ENCODE measurements at places on chromosomes 7 and 10.

DNA sequence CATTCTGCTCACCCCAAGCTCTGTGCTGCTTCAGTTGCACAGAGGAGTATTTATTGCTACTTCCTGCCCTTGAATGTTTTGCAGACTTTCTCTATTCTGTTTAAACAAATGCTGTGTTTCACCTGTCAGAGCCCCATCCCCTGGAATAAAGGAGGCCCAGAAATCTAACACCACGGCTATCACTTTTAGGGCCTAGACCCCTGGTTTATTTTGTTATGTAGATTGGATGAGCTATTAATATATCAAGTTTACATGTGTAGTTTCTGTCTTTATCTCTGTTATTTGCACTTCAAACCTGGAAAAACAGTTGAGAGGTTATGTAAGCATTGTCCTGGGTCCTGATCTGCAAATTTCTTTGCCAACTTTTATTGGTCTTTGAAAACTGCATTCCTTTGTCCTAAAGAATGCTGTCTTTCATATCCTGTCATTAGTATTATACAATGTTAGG, 630.1 kb downstream of the PARD3 start:
- H3K4me3 ChIP-seq, result no peak overlapping the region
- H3K4me1 ChIP-seq, result no peaks in the 10 kb centered on the region
- no peak for DNase-seq
- no peaks in the 10 kb centered on the region for H3K36me3 ChIP-seq

- H3K36me3 ChIP-seq, result no peaks in the 10 kb centered on the region
- H3K4me1 ChIP-seq, result no peaks in the 10 kb centered on the region
- no peak overlapping the region for H3K4me3 ChIP-seq
- DNase-seq, result no peak
- no peak overlapping the region for H3K27ac ChIP-seq
These were observed 112.0 kb downstream of the PPP1R3A start for GRCh38 chr7:113806633-113807327.

DNA sequence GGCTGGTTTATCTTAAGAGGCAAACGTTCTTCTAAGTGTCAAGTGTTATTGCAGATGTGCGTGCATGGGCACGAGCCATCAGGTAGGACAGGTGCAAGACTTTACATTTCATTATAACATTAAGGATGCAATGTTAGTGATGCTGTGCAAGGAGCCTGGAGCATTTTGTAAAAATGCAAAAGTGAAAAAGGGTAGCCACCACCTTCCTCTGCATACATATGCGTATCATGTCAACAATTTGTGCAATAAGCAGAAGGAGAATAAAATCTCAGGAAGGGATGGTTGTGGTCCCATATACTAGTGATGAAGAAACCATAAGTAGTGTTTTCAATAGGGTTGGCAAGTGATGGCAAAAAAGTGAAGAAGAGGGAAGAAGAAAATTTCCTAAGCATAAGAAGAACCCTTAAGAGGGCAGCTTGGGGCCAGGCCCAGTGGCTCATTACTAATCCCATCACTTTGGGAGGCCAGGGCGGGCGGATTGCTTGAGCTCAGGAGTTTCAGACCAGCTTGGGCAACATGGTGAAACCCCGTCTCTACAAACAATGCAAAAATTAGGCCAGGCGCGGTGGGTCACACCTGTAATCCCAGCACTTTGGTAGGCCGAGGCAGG, 7.5 kb downstream of the PIK3AP1 start:
- no peaks in the 10 kb centered on the region for H3K4me1 ChIP-seq
- no peak overlapping the region for H3K4me3 ChIP-seq
- DNase-seq, result no peak
- H3K36me3 ChIP-seq, result no peaks in the 10 kb centered on the region
- no peak overlapping the region for H3K27ac ChIP-seq

- H3K36me3 ChIP-seq, result no peaks in the 10 kb centered on the region
- DNase-seq, result no peak
- H3K4me1 ChIP-seq, result no peaks in the 10 kb centered on the region
- no peaks in the 10 kb centered on the region for H3K27me3 ChIP-seq
These were observed 175.3 kb downstream of the RAPGEF5 start for GRCh38 chr7:22181663-22182062.

GRCh38 chr7:130831322-130831721, 97.3 kb upstream of the KLF14 start:
- DNase-seq, result no peak
- no peak overlapping the region for H3K27ac ChIP-seq
- no peaks in the 10 kb centered on the region for H3K27me3 ChIP-seq

- peak overlapping the region; percentile 29 for H3K4me3 ChIP-seq
- H3K27me3 ChIP-seq, result no peaks in the 10 kb centered on the region
- peak; percentile 52 for DNase-seq
- peak overlapping the region; percentile 40 for H3K27ac ChIP-seq
- H3K4me1 ChIP-seq, result peaks cover 5% of the 10 kb centered on the region
These were observed 437.4 kb upstream of the GALNT17 start for GRCh38 chr7:70694434-70694970.

DNA sequence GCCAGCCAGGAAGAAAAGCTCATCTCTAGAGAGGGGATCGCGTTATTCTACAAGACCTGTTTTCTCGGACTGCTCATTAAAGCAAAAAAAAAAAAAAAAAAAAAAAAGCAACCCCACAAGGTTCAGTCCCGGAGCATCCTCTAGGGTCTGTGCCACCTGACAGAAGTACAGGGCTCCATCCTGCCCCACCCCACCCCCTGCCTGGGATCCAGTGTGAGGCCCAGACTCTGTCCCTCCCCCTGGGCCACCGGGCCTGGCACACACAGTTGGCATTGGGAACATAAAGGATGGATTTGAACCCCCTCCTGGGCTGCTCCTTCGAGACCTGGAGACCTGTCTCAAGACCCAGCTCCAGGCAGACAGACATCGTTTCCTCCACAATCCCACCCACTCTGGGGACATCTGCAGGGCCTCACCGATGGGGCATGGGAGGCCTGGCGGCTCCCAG, 688 bp downstream of the ORAI2 start:
- H3K4me1 ChIP-seq, result peaks cover 55% of the 10 kb centered on the region
- peak overlapping the region; percentile 74 for H3K4me3 ChIP-seq
- H3K27me3 ChIP-seq, result no peaks in the 10 kb centered on the region
- H3K27ac ChIP-seq, result peak overlapping the region; percentile 88

DNA sequence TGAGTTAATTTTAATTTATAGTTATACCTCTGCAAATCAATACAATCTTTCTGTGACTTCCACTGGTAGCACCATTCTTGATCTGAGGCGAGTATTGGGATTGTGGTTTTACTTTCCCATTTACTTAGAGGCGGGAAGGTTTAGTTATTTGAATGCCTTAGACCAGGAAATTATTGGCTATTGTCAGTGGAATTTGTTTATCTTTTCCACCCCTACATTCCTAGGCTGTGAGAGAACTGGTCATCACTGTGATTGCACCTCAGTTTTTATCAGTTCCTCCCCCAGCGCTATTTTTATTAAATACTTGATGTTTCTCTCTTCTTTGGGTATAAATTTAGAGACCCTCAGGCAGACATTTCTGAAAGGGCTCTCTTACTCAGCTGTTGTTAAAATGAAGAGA, 29.9 kb downstream of the CDK14 start:
- no peaks in the 10 kb centered on the region for H3K36me3 ChIP-seq
- H3K4me3 ChIP-seq, result no peak overlapping the region
- DNase-seq, result no peak
- no peaks in the 10 kb centered on the region for H3K4me1 ChIP-seq
- H3K27me3 ChIP-seq, result no peaks in the 10 kb centered on the region
- no peak overlapping the region for H3K27ac ChIP-seq

DNA sequence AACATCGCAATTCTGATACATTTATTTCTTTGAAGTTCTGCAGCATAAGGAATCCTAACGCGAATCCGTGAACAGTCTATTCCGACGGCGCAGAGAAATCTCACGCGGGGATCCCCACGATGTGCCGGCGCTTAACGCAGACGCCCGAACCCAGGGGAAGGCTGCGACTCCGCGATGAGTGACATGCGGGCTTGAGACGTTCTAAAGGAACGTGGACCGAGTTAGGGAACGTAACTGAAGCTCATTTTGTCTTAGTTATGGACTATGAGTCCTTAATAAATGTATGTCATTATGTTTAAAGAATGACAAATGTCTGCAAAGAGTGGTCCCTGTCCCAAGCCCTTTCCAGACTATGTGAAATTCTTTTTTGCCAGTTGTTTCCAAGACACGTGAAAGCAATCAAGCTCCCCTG, 995 bp upstream of the PARD3 start:
- H3K36me3 ChIP-seq, result no peaks in the 10 kb centered on the region
- peaks cover 7% of the 10 kb centered on the region for H3K4me1 ChIP-seq
- H3K27me3 ChIP-seq, result peaks cover 14% of the 10 kb centered on the region
- H3K27ac ChIP-seq, result no peak overlapping the region
- H3K4me3 ChIP-seq, result no peak overlapping the region

DNA sequence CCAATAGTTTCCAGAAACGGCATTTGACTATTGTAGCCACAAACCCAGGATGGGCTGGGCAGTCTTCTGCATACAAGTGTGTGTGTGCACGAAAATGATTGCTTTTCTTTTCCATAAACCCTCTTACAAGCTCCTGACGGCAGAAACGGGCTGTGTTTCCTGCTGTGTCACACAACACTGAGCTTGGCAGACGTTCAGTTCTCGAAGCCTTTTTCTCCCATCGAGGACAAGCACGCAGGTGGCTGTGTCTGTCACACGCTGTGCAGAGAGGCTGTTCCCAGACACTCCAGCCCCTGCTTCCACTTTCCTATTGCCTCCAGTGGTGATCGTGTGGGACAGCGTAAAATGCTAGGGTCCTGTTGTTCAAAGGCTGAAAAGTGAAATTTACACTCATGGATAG, 32.1 kb downstream of the RBAK start:
- H3K27me3 ChIP-seq, result no peaks in the 10 kb centered on the region
- H3K4me3 ChIP-seq, result no peak overlapping the region
- no peak overlapping the region for H3K27ac ChIP-seq
- peaks cover 5% of the 10 kb centered on the region for H3K4me1 ChIP-seq

DNA sequence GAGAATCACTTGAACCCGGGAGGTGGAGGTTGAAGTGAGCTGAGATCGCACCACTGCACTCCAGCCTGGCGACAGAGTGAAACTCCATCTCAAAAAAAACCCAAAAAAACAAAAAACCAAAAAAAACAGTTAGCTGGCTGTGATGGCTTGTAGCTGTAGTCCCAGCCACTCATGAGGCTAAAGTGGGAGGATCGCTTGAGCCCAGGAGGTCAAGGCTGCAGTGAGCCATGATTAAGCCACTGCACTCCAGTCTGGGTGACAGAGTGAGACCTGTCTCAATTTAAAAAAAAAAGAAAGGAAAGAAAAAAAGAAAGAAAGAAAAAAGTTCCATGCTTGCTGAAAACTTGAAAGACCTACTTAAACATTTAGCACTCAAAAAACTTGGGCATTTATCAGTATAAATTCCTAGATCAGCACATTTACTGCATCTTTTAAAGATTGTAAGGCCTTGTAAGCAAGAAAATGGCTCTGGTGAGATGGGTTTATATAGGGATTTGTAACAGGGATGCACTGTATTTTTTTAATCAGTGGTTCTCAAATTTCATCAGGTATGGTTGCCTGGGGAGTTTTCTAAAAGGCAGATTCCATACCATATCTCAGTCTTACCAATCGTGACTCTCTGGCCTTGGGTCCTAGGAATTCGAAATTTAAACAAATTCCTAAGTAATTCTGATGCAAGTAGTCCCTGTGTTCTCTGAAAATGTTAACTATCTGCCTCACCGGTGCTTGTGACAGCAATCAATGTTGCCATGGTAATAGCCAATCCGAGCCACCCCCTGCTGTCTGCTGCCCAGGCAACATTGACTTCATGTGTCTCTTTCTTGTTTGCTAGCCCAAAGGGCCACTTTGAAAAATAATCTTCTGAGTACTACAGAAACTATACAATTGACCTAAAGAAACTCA, 11.5 kb upstream of the NT5C2 start:
- no peaks in the 10 kb centered on the region for H3K4me1 ChIP-seq
- no peak overlapping the region for H3K4me3 ChIP-seq
- no peaks in the 10 kb centered on the region for H3K36me3 ChIP-seq
- no peaks in the 10 kb centered on the region for H3K27me3 ChIP-seq

- H3K27ac ChIP-seq, result no peak overlapping the region
- no peaks in the 10 kb centered on the region for H3K27me3 ChIP-seq
- no peaks in the 10 kb centered on the region for H3K36me3 ChIP-seq
- H3K4me3 ChIP-seq, result no peak overlapping the region
These were observed 199.2 kb downstream of the KIF20B start for GRCh38 chr10:89900554-89900953.

DNA sequence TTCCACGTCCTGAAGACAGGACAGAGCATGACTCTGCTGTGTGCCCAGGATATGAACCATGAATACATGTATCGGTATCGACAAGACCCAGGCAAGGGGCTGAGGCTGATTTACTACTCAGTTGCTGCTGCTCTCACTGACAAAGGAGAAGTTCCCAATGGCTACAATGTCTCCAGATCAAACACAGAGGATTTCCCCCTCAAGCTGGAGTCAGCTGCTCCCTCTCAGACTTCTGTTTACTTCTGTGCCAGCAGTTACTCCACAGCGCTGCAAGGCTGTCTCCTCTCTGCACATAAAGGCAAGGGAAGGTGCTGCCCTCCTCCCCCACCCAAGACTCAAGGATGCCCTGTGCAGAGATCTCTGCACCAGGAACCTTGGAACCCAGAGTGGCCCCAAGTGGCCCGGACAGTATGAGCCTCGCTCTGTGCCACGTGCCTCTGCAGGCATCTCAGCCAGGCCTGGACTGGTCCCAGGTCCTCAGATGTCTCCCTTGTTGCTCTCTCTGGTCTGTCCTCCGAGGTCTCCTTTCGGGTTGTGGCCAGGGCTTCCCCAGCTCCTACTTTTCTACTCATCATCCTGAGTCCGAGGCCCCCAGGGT, 230.3 kb upstream of the PRSS58 start:
- no peak for DNase-seq
- no peak overlapping the region for H3K27ac ChIP-seq
- no peaks in the 10 kb centered on the region for H3K27me3 ChIP-seq

DNA sequence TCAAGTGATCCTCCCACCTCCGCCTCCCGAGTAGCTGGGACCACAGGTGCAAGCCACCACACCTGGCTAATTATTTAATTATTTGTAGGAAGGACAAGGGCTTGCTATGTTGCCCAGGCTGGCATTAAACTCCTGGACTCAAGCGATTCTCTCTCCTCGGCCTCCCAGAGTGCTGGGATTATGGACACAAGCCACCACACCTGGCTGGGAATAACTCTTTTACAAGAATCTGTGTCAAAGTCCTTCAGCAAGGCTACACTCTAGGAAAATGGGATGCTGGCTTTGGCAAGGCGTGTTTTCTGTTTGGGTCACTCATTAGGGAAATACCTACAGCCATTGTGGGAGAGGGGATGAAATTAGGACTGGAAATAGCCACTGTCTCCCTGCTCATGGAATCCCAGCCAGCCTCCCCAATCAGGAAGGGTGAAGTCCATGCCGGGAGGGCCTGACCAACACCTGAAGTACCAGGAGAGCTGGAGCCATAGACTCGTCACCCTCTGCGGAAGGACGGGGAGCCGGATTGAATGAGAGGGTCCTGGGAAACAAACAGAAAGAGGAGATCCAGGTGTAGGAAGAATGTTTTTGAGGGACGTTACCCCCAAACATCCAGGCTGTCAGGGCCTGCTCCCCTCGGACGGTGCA, 72.2 kb upstream of the MYL10 start:
- H3K27ac ChIP-seq, result no peak overlapping the region
- H3K36me3 ChIP-seq, result no peaks in the 10 kb centered on the region
- H3K27me3 ChIP-seq, result no peaks in the 10 kb centered on the region
- H3K4me1 ChIP-seq, result no peaks in the 10 kb centered on the region
- H3K4me3 ChIP-seq, result no peak overlapping the region

Data from CD4-positive, alpha-beta memory T cell (primary cell).